ENCODE measurements at places on chromosomes 2 and 18. TPM values are rescaled to one million over a fixed set of nuclear protein-coding genes. Genes with fewer than 3 reads are reported as not detected.

- H3K27me3 ChIP-seq = no peaks in the 10 kb centered on the region
- DNase-seq = no peak
- peaks cover 2% of the 10 kb centered on the region for H3K4me1 ChIP-seq
- H3K36me3 ChIP-seq = peaks cover 1% of the 10 kb centered on the region
- no peak overlapping the region for H3K27ac ChIP-seq
These were observed 18.8 kb upstream of the RPRD1A start for GRCh38 chr18:36086186-36086585.

DNA sequence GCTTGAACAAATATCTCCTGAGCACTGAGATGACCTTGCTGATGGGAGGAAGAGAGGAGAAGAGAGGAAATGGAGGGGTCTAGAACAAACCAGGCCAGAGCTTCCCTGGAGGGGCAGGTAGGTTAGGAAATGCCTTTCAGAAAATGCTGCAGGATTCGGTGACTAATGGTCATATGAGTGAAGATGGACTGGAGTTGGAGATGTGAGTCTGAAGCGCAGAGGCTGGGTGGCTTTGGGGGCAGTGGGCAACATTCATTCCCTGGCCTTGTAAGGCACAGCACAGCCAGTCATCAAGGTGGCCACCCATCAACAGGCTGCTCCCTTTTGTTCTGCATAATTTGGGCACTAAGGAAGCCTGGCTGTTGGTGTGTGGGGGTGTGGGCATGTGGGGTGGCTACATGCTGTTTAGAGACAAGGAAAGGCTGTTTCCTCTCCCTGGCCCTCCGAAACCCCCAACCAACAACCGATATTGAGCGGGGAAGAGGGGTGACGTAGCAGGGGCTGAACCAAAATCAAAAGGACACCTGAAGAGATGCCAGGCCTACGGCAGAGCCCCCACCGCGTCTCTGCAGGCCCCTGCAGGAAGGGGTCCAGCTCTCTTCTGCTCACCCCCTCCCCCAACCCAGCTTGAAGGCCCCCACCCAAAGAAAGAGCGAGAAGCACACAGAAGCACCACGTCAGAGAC is 1.5 kb downstream of the SLC30A3 start:
- H3K27ac ChIP-seq = no peak overlapping the region
- H3K36me3 ChIP-seq = no peaks in the 10 kb centered on the region
- H3K4me3 ChIP-seq = peak overlapping the region; percentile 38
- H3K4me1 ChIP-seq = peaks cover 23% of the 10 kb centered on the region
- H3K27me3 ChIP-seq = peaks cover 55% of the 10 kb centered on the region

Gene TRIM54
- not detected for total RNA-seq

- peaks cover 4% of the 10 kb centered on the region for H3K4me1 ChIP-seq
- no peak for DNase-seq
- H3K36me3 ChIP-seq = no peaks in the 10 kb centered on the region
- H3K4me3 ChIP-seq = no peak overlapping the region
These were observed 14.2 kb upstream of the PLEKHM3 start for GRCh38 chr2:208039376-208040110.

Gene SPIRE1
- total RNA-seq = 7.2 TPM

Gene GCG
- not detected for total RNA-seq

Gene AKAIN1
- total RNA-seq = not detected

All from activated CD4-positive, alpha-beta memory T cell treated with anti-CD3 and anti-CD28 coated beads for 36 hours (primary cell).